ENCODE measurements at places on chromosomes 11 and 22. TPM values are rescaled to one million over a fixed set of nuclear protein-coding genes. Genes with fewer than 3 reads are reported as not detected.

The TRAPPC4 gene
- total RNA-seq: 95.8 TPM

The LARGE2 gene
- total RNA-seq: under 0.01 TPM

The VPREB1 gene
- not detected for total RNA-seq

The DBX1 gene
- not detected for total RNA-seq

The OR5B21 gene
- total RNA-seq: not detected

The CBLIF gene
- total RNA-seq: not detected

The SCGB1D2 gene
- not detected for total RNA-seq

The CD151 gene
- 598 TPM for total RNA-seq

The MMP27 gene
- not detected for total RNA-seq

The ASRGL1 gene
- not detected for total RNA-seq

The TRIM49C gene
- not detected for total RNA-seq

The PHF21B gene
- total RNA-seq: 0.39 TPM

The KIF18A gene
- 3.1 TPM for total RNA-seq

The VSIG10L2 gene
- not detected for total RNA-seq

The PRR33 gene
- total RNA-seq: not detected

The COMT gene
- total RNA-seq: 192 TPM

The KIRREL3 gene
- 17.8 TPM for total RNA-seq

The DDIAS gene
- total RNA-seq: 2.0 TPM

The GNAZ gene
- 41.1 TPM for total RNA-seq

The ARVCF gene
- 5.9 TPM for total RNA-seq

The MS4A6E gene
- not detected for total RNA-seq

The ACR gene
- not detected for total RNA-seq

The CSNK2A3 gene
- total RNA-seq: 1.2 TPM

The LGALS1 gene
- total RNA-seq: 646 TPM
